ENCODE measurements at places on chromosomes 6 and 20. TPM values are rescaled to one million over a fixed set of nuclear protein-coding genes. Genes with fewer than 3 reads are reported as not detected.

Gene MAP1LC3A
- total RNA-seq, result 79.9 TPM

Gene RSPO3
- total RNA-seq, result 0.62 TPM

Gene CRISP2
- not detected for total RNA-seq

Gene DSP
- 246 TPM for total RNA-seq

Gene EFCAB8
- total RNA-seq, result 0.20 TPM

Gene CLPSL2
- total RNA-seq, result not detected

Gene SLC17A1
- not detected for total RNA-seq

Gene DEFB116
- not detected for total RNA-seq

Gene SEL1L2
- not detected for total RNA-seq

Gene HLA-G
- 1.2 TPM for total RNA-seq

Gene THEMIS
- 0.37 TPM for total RNA-seq

DNA sequence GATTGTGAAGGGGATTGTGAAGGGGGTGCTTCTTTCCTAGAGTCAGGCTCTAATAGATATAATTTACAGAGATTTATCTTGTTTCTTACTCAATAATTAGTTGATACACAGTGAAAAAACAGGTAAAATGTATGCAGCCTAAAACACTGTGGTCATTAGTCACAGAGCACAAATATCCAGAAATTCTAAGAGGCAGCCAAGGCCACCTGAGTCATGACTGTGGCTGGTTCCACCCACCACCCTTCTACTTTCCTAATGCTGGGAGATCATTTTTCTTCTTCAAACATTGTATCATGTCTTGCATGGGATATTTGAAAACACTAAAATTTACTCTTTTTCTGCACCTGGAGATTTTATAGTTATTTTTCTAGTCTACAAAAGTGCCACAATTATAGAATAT, 181.6 kb downstream of the OTOR start:
- no peak for DNase-seq

DNA sequence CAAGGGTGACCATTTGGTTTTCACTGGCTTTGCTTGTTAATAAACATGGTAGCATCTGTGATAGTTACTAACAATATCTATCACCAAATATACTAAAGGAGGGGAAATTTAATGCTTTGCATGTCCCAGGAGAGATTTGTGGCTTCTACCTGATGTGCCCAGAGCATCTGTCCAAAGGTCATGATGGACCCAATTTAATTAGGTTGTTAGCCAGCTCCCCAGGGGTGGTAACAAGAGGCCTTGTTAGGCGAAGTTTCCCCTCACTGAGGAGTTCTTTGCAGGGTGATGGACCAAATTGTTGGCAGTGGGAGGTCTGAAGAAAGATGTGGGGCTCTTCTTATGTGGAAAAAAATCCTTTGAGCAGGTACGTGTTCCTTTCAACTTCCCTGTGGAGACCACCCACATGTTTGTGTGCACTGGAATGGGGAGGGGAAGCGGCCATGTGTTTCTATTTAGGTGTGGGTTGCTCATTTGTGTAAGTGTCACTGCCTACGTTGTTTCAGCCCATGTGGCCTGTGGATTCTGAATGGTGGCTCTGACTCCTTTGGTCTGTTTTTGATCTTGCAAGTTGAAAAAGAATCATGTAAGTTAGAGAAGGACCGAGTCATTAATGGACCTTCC, 137.6 kb downstream of the CLIC5 start:
- DNase-seq, result no peak

DNA sequence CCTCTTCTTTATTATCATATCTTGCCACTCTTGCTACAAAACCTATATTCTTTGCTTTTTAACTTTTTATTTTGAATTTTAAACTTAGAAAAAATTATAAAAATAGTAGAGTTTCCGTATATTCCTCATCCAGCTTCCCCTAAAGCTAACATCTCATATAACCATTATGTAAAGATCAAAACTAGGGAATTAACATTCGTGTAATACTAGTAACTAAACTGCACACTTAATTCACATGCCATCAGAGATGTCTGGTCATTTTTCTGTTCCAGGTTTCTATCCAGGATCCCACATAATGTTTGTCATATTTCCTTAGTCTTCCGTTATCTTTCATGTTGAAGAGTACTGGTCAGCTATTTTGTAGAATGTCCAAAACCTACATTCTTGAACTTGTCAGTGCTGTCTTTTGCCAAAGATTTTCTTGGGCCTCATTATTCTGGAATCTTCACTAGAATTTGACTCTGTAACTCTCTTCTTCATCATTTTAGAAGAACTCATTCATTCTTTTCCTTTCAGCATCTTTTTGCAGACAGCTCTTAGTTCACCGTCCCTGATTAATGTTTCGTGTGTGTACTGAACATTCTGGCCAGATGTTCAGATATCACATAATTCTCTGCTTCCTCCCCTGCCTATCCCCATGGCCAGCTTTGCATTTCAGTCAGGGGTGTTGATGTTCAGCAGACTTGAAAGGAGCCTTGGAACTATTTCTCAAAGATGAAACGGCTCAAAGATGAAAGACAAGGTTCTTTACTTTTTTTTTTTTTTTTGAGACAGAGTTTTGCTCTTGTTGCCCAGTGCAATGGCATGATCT, 9.4 kb downstream of the CTNNBL1 start:
- DNase-seq, result no peak

DNA sequence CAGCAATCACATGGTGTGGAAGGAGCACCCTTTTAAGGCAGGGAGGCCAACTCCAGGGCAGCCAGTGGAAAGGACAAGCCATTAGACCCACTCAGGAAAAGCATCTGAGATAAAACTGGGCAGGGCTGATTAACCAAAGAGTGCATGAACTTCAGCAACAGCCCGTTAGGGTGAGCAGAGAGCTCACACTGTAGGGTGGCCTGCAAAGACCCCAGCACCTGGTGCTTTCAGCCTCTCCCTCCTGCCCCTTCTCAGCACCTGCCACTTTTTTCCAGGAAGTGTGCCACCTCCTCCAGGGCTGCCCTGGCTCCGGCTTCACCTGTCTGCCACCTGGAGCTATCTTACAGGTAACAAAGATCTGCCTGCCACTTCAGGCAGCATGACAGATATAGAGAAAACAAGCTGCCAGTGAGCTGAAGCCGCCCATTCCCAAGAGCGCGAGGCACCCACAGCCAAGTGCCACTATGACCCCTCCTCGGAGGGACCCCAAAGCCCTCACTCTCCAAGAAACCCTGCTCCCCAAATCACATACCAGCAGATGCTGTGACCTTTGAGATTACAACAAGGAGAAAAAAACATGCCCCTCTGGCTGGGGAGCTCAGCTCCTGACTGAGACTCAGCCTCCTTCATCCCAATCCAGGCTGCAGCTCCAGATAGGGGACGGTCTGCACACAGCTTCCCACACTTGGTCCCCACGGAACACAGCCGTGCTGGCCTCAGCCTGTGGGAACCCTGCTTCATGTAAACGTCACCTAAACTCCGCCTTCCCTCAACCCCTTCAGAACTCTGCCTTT, 71.2 kb downstream of the ABHD12 start:
- no peak for DNase-seq

GRCh38 chr20:48282591-48283228, 497.4 kb upstream of the SULF2 start:
- no peak for DNase-seq

GRCh38 chr6:78607189-78607588, 260.2 kb upstream of the IRAK1BP1 start:
- DNase-seq, result no peak

DNA sequence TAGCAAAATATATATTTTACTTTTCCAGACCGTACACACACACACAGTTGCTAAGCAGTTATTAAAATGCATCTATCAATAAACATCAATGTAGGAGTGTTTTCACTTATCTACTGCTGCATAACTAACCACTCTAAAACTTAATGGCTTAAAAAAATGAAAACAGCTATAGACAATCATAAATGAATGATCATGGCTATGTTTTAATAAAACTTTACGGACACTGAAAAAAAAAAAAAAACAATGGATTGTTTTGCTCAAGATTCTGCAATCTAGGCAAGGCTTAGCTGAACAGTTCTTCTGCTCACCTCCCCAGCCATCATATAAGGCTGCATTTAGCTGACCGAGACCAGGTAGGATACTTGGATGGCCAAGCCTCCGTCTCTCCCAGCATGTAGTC, 125.4 kb upstream of the CCDC28A start:
- DNase-seq, result no peak

GRCh38 chr6:151561238-151561637, 67.4 kb downstream of the CCDC170 start:
- DNase-seq, result no peak

DNA sequence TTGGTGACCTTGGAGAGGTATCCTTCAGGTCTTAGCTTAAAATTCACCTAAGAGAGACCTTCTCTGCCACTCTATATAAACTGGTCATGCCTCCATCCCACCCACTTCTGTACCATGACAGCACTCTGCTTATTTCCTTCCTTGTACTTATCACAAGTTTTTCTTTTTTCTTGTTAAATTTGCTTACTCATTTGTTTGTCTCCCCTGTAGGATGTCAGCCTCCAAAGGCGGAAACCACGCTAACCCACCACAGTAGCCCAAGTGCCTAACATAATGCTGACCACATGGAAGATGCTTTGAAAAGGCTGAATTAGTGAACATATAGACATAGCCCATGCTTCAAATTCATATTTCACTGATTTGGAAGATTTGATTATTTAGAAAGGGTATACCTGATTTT, 5.4 kb downstream of the BMP6 start:
- no peak for DNase-seq

DNA sequence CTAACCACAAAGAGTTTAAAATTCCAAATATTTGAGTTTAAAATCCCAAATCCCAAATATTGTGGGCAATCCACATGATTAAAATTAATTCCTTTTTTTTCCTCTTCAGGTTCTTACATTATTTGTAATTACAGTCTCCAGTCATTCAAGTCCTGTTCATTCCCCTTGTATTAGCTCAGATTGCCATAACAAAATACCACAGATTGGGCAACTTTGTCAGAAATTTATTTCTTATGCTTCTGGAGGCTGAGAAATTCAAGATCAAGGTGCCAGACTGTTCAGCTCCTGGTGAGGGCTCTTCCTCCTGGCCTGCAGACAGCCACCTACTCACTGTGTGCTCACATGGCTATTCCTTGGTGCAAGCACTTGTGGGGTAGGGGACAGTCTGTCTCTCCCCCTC, 105.5 kb downstream of the ARMC2 start:
- no peak for DNase-seq

GRCh38 chr6:111687652-111688051, 82.0 kb upstream of the TRAF3IP2 start:
- DNase-seq, result no peak

GRCh38 chr6:168274037-168274952, 45.3 kb downstream of the DACT2 start:
- no peak for DNase-seq

DNA sequence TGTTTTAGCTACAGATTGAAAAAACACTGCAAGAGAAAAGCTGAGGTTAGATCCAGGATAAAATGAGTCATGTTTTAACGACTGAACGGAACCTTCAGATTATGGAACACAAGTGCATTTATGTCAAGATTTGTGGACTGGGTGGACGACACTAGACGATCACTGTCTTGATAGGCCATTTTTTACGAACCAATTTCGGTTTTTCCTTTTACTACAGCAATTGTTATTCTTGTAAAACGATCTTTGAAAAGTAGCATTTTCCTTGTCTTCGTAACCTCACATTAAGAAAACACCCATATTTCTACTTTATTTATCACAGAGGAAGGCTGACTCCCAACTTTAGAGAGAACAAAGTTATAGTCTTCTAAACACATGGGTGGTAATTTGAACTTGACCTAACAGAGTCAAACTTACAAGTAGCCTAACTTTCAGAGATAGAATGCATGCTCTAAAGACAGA, 294.2 kb upstream of the TCF21 start:
- no peak for DNase-seq

GRCh38 chr6:5398530-5398929, 137.2 kb downstream of the FARS2 start:
- no peak for DNase-seq

DNA sequence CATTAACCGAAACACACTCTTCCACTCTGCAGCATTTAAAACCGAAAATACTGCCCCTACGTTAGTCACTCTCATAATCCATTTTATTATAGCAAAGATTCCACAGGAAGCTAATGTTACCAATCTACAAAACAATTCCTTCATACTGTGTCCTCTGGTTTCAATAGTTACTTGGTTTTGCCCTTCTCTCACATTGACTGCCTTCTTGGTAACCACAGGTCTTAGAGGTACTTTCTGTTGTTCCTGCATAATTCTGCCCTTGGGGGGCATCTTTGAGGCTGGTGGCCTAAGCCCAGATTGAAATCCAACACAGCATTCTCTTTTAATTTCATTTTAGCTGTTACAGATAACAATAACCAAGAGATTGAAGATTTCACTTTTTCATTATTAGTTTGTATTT, 9.8 kb upstream of the DCBLD1 start:
- DNase-seq, result no peak

DNA sequence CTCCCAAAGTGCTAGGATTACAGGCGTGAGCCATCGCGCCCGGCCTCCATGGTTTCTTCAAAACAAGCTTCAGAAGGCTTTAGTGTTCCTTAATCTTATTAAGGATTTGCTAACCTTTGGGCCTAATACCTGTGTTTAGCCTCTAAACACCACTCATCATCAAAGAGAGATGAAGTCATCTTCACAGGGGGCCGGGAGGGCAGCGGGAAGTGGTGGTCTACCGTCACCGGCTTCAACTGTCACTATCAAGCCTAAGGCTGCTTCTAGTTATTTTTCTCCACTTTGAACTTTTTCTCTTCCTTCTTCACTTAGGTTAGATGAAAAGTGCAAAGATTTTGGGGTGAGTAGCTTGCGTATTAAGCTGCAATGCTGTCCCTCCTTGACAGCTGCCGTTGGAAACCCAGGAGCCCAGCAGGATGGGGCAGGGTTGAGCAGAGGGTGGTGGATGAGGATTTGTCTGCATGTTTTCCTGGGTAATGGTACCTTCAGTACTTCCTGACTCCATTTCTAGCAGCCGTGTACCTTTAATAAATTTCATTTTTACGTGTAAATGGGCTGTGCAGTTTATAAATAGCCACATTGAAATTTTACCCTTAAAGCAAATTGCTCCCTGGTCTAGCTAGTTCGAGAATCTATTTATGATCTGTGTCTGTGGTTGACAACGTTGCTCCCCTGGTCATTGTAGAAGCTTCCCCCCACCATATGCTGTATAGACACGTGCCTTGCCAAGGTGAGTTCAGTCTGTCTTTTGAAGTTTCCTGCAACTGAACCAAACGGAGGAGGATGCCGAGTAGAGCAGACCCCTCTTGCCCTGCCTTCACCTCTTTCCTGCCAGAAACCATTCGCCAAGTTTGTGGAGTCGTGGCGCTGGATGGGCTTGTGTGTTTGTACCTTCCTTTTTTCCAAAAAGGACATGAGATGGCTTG, 64.8 kb downstream of the SYNJ2 start:
- DNase-seq, result no peak
